ENCODE measurements at places on chromosomes 12 and 14.

DNA sequence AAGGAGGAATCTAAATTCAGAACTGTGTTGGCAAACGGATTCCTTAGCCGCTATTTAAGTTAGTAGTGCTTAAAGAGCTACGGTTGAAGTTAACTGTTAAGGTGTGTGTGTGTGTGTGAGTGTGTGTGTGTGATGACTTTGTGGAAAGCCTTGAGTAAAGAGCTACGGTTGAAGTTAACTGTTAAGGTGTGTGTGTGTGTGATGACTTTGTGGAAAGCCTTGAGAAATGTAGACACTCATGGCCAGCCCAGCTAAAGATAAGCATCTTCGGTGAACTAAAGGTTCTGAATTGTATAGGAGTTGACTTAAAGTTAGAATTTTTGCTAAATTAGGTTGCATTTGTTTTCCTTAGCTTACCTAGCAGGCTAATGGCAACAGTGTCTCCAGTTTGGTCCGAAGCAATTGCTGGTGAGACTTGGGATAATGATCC lies 1.4 kb downstream of the KTN1 start:
- DNase-seq = no peak

DNA sequence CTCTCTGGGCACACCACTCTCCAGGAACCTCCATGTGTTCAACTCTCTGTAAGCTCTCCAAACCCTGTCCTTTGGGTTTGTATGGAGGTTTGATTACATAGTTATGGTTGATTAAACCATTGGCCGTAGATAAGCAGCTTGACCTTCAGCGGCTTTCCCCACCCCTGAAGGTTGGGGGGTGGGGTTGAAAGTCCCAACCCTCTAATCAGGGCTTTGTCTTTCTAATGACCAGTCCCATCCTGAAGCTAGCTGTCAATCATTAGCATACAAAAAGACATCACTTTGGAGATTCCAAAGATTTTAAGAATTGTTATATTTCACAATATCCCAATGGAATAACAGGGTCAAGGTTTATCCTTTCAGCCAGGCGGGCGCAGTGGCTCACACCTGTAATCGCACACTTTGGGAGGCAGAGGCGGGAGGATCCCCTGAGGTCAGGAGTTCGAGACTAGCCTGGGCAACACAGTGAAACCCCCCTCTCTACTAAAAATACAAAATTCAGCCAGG lies 8.4 kb downstream of the FAM186A start:
- DNase-seq = no peak

DNA sequence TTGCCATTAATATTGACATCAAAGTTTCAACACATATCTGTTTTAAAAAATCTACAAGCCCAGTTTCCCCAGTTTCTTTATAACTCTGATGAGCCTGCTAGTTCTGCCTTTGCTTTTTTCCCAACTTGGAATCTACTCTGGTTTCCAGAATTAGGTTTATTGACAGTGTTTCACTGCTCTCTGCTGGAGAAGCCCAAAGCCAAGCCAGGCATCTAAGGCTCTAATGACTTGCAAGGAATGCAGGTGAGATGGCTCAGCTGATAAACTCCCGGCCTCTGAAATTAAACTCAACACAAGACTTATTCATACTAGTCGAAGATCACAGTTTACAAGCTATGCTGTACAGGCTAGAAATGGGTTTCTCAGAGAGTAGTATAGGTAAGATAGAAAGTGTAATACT lies 54.3 kb downstream of the HMGA2 start:
- DNase-seq = no peak

DNA sequence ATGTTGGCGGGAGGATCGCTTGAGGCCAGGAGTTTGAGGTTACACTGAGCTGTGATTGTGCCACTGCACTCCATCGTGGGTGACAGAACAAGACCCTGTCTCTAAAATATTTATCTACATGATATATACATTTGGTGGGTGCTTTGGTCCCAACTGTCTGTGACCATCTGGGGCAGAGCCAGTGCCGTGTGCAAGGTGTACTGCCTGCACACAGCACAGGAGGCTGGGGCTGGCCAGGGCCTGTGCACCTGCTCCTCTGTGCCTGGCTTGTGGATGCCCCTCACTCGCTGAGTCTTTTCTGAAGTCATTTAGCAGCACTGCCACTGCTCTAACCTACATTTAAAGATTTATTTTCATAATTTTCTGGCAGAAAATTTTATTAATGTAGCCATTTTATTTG lies 58.7 kb downstream of the TRAF3 start:
- no peak for DNase-seq

GRCh38 chr14:50666772-50667683 lies 1.1 kb downstream of the SAV1 start:
- no peak for DNase-seq

DNA sequence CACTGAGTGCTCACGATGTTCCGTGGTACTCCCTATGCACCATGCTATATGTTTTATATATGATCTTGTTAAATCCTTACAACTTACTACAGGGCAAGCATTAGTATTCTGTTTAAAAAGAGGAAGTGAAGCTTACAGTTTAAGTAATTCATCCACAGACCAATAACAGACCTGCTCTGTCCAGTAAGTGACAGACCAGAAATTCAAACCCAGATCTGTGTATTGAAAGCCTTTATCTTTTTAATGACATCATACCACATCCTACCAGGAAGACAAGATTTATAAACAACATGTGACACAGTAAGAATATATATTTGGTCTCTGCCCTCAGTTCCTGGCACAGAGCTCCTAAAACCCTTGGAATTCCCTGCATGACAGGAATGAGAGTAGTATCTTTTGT lies 206.5 kb downstream of the STXBP6 start:
- no peak for DNase-seq

DNA sequence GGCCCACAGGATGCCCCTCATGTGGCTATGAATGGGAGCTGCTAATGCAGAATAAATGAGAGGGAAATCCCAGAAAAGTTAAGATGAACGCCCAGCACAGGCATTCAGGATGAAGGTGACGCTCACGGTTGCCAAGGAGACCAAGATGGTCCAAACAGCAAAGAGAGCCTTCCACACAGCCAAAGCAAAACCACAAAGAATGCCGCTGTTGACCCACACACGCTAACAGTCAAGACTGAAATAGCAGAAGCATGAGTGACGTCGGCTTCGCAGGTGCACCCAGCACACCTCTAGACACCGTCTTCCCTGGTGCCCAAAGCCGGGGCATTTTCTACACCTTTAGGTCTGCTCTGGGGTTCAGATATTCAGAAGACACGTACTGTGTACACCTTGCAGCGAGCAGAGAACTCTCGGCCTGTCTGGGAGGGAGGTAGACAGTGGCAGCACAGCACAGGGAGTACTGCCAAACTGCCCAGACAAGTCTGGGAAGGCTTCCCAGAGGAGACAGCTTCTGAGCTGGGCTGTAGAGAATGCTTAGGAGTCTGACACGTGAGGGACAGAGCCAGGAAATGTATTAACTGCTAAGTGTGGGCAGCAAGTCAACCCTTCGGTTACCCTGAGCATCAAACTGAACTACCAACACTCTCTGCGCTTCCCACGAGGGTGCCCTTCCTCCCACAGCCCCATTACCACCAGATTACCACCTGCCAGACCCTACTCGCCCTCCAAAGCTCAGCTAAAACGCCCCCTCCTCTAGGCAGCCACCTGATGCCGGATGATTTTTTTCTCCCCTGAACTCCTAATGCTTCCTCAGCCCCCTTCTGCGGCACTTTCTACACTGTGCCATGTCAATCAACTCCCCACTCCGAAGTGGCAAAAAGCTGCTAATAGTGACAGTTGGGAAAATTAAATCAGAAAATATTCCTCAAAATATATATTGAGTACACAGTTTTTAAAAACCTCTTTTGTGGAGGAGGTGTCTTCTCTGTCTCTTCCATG lies 50.1 kb downstream of the CCDC88C start:
- DNase-seq = peak; percentile 36

DNA sequence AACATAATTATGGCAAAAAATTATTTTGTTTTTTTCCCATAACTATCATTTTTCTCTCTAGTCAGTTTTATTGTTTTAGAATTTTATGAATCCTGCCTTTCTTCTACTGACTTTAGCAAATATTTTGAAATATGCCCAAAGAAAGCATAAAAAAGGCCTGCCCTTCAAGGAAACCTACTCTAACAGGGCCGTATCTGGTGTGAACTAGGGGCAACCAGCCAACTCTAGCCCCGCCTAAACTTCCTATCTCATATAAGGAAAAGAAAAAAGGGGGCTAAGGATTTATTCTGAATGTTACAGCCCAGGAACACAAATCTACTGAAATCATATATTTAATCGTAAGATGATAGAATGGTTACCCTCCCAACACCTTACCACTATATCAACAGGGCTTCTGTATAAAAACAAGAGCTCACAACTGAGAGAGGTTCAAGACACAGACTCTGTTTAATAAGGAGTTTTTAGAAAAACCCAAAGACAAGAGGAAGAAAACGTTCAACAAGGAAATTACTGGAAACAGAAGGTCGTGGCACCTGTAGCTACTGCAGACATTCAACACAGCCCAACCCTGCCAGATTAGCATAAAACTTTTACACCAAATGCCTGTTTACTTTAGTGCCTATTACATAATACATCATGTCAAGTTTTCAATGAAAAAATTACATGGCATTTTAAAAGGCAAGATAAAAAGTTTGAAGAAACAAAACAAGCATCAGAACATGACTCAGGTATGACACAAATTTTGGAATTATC lies 12.9 kb upstream of the EPYC start:
- no peak for DNase-seq

DNA sequence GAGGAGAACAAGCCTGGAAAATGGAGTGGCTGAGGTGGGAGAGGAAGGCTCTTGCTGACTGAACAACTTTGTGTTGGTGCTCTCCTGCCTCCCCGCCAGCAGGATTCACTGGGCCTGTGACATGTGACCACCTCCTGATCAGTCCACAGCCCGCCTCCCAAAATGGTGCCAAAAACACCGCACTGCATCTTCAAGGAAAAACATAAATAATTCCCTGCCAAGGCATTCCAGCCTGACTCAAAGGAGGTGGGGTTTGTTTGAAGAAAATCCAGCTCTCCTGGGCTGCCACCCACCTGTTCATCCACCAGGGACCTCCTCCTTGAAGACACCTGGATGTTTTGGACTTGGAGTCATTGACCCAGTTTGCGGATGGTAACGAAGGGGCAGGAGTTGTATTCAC lies 83.8 kb upstream of the PIWIL1 start:
- no peak for DNase-seq

DNA sequence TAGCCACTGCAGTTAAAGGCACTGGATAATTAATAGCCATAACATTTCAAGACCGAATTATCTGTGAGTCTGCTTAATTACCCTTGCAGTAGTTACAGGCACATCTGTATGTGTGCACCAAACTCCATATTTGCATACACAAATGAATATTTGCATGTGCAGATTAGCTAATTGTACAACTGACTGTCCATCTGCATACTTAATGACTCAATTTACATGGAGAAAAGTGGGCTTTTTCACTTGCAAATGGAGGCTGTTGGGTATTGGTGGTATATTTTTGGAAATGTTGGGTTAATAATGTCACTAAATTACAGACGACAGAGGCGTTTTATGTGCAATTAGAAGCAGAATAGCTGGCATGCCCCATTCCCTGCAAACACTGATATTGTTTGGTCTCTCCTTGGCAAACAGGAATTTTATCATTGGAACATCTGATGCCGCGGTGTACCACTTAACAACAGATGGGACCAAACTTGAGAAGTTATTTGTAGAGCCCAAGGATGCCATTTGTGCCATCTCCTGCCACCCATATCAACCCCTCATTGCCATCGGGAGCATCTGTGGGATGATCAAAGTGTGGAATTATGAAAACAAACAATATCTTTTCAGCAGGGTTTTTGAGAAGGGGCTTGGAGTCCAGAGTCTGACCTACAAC lies 39.6 kb downstream of the CFAP251 start:
- DNase-seq = no peak

Measured in activated T-helper 1 cell treated with anti-CD3 and anti-CD28 coated beads, Interleukin-2, amount 50 U/mL, for 16 hours (primary cell).